ENCODE measurements at places on chromosomes 1 and 21. TPM values are rescaled to one million over a fixed set of nuclear protein-coding genes. Genes with fewer than 3 reads are reported as not detected.

GRCh38 chr1:30947212-30947611, 38.7 kb upstream of the SDC3 start:
- no peak for DNase-seq

Gene PCSK9
- total RNA-seq, result under 0.01 TPM

Gene CLEC20A
- not detected for total RNA-seq

DNA sequence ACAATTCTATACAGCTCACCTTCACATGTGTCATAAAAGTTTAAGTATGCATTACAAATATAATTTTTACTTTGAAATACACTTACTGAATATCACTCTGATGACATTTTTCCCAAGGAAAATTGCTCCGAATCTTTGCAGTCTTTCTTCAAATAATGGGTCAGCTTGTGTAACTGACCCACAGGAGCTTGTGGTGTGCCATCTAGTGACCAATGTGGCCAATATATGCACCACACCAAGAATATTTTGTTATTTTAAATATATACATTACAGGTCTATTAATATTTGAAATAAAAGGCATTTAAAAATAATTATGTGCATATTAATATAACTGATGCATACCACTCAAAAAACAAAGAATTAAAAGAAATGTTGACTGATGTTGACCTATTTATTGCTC, 271.4 kb downstream of the TBX15 start:
- DNase-seq, result no peak

DNA sequence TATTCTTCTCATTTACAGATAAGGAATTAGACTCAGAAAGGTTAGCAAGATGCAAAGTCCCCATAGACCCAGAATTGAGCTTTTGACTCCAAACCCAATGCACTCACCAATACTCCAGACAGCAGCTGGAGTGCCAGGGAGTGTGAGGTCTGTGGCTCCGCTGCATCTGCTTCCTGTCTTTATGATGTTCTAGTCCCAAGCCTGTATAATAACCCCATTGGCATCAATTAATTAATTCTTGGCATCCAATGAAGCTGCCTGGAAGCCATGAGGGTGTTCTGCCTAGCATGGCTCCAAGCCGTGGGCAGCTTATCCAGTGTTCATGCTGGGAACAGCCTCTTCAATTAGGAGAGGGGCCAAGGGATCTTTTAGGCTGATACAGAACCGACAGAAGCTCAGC, 188.7 kb downstream of the GIPC2 start:
- DNase-seq, result no peak

GRCh38 chr1:61284248-61284854, 202.0 kb downstream of the NFIA start:
- no peak for DNase-seq

Gene RRAGC
- total RNA-seq, result 11.7 TPM

DNA sequence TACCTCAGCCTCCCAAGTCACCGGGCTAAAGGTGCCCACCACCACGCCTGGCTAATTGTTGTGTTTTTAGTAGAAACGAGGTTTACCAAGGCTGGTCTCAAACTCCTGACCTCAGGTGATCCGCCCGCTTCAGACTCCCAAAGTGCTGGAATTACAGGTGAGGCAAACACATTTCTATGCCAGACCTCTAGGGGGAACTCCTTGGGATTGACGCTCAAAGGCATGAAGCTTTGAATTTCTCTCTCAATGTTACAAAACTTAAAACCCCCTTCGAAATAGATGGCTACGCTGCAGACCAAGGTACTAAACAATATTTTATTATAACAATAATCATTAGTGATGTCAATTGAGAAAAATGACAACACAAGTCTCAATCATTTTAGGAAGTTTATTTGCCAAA, 330.0 kb downstream of the SETD4 start:
- no peak for DNase-seq

DNA sequence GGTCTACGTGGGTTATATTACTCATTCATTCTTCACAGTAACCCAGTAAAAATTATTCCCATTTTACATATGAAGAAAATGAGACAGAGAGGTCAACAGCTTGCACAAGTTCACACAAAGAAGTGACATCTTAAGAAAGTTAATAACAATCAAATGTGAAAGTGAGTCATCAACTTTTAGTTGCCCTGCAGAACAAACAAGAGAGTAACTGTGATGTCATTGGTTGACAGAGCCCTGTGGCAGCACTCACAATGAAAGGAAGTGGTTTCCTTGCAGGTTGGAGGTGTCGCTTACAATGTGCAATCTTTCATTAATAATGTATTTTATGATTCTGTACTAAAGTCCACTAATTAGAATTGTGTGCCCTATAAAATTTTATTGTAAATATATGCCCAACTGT, 369.6 kb downstream of the RYR2 start:
- no peak for DNase-seq

All from IMR-90 (cell line).